ENCODE measurements at places on chromosomes 6 and 20.

DNA sequence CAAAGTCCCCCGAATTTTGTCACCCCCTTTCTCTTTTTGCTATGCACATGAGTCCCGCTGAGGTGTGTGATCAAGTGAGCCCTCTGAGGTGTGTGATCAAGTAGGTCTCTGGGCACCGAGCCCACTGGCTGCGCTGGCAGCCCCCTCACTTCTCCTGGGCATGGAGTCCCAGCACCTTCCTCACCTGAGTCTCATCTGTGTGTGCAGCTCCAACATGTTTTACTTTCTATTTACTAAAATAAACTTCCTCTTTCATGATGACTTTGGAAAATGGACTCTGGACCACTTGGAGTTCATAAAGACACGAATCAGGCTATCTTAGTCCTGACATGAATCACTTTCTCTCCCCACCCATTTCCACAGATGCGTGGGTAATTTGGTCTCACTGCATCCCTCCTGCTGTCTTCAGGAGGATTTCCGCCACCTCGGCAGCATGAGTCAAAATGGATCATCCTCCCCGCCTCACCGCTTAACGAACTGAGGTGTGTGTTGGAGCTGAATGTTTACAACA lies 39.8 kb downstream of the PRDM1 start:
- DNase-seq = no peak

DNA sequence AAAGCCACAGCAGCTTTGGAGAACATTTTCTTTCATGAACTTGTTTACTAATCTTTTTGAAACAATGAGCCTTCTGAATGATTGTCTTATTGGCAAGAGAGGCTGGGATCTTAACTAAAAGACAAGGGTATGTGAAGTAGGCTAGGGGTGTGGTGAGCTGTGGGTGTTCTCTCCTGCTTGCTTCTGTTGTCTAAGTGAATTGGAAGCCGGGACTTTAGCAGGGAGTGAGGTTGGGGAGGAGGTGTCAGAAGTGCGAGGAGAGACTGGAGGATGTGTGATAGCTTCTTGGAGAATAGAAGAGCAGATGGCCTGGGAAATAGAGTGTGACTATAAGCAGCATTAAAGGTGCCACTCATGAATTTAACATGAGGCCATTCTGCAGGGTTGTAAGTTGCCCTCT lies 562.8 kb downstream of the UTRN start:
- no peak for DNase-seq

GRCh38 chr6:148682990-148683389 lies 63.8 kb upstream of the UST start:
- no peak for DNase-seq

DNA sequence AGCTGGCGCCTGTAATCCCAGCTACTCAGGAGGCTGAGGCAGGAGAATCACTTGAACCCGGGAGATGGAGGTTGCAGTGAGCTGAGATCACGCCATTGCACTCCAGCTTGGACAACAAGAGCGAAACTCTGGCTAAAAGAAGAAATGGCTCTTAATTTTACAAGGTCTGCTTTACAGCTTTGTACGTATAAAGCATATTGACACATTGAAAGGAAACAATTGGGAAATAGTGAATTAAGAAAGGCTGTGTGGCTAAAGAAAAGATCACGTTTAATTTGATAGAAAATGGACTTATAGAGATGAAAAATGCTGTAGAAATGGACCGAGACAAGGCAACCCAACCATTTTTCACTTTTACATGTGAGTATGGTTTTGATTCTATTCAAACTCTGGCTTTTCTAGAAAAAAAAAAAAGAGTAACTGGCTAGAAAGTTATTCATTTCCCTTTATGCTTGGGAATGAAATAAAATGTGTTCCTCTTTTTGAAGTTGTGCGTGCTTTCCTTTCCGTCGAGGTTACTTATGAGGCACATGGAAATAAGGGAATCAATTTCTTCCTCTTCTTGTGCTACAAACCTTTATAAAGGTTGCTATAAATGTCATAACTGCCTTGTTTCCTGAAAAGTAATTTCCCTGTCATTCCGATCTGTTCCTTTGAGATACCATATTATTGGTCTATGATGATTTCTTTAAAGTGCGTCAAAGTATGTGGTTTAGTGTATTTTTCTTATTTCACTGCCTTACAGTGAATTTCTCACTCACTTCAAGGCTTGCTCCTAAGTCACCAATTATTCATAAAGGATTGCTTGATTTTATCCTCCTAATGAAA lies 29.4 kb downstream of the PFDN4 start:
- DNase-seq = no peak

DNA sequence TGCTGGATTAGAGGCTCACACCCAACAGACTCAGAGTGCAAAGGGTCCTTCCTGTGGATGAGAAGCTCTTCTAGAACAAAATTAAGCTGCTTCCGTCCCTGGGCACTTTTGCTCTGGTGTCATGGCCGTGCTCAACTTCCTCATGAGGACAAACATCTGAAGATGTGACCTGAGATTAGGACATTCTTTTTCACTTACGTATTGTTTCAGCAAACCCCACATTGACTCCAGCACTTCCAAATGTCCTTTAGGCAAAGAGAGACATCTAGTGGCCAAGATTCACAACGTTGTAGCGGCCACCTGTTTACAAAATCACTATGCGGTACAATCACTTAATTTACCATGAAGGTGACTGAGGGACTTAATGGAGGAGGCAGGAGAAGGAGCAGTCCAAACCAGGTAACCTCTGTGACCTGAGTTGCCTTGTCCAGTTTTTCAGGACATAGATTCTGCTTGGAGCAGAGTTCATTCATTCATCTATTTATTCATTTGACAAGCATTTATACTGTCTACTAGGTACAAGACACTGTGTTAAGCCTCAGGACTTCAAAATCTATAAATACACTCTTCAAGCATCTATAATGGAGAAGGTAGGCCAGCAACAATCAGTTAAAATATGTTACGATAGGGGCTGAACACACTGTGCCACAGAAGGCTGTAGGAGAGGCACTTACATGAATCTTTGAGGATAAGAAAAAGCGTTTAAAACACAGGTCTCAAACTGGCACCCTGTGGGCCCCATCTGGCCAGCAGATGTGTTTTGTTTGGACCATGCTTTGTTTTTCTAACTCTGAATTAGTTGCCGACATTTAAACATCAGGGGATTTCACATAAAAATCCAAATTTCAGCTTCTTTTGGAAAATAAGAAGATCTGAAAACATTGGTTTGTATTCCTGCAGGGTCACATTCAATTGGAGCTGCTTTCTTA lies 5.6 kb upstream of the ADGRF1 start:
- peak; percentile 60 for DNase-seq

GRCh38 chr20:2778602-2779321 lies 21.7 kb downstream of the CPXM1 start:
- DNase-seq = no peak

DNA sequence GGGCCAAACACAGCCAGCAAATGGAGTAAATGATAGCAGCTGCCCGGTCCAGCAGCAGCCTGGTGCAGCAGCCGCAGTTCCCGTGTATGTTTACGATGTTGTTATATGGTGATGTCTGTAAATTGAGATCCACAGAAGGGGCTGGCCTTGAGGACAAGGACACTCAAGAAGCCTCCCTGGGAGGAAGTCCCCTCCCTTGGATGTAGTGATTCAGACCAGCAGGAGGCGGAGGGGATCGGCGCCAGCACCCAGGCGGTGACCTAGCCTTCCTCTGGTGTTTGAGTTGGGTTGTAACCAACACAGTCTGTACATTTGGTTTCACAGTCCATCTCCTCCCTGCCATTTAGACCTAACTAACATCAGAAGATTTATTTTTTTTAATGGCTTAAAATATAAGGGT lies 187.8 kb downstream of the SYNDIG1 start:
- no peak for DNase-seq
